ENCODE measurements at places on chromosomes 1 and 21.

GRCh38 chr1:205496661-205497060 lies 7.8 kb upstream of the CDK18 start:
- no peak for DNase-seq

DNA sequence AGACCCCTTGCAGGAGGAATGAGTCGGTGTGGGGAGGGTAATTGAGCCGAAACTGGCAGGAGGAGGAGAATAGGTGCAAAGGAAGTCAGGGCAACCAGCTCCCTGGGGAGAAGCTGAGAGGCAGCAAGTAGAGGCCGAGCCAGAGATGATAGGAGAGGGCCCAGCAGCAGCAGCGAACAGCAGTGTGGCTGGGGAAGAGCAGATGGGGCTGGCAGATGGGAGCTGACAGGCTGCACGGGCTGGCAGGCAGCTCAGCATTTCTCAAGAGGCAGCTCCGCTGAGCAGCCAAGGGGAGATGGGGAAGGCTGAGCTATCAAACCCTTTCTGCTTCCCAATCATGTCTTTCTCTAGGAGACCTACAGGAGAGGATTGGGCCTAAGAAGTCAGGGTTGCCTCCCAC lies 158.2 kb downstream of the TRIM33 start:
- no peak for DNase-seq

GRCh38 chr1:153538315-153538821 lies 2.4 kb downstream of the S100A5 start:
- no peak for DNase-seq

DNA sequence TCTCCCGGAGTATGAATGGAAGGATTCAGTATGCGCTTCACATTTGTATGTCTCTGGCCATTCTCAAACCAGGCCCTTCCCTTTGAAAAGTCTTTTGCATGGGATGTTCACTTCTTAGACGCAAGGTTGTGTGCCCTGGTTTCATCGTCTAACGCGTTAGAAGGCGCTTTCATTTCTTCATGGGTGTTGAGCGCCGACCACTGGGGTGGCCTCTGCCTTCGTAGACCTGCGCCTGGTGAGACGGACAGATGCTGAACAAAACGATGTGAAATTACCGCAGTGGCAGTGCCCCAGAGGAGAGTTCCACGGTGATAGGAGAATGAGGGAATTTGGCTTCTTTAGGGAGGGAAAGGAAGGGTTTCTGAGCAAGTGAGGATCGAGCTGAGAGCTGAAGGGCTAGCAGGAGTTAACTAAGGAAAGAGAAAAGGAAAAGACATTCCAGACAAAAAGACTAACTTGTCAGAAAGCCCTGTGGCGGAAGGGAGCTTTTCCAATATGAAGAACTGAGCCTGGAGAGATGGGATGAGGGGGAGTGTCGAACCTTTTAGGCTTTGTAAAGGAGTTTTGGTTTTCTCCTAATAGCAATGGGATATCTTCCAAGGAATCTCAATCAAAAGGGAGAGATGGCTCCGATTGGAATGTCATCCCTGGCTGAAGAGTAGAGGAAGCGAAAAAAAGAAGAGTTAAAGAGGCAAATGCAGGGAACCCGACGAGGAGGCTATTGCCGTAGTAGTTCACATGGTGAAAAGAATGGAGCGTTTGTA lies 951 bp downstream of the GGPS1 start:
- DNase-seq, result peak; percentile 10

DNA sequence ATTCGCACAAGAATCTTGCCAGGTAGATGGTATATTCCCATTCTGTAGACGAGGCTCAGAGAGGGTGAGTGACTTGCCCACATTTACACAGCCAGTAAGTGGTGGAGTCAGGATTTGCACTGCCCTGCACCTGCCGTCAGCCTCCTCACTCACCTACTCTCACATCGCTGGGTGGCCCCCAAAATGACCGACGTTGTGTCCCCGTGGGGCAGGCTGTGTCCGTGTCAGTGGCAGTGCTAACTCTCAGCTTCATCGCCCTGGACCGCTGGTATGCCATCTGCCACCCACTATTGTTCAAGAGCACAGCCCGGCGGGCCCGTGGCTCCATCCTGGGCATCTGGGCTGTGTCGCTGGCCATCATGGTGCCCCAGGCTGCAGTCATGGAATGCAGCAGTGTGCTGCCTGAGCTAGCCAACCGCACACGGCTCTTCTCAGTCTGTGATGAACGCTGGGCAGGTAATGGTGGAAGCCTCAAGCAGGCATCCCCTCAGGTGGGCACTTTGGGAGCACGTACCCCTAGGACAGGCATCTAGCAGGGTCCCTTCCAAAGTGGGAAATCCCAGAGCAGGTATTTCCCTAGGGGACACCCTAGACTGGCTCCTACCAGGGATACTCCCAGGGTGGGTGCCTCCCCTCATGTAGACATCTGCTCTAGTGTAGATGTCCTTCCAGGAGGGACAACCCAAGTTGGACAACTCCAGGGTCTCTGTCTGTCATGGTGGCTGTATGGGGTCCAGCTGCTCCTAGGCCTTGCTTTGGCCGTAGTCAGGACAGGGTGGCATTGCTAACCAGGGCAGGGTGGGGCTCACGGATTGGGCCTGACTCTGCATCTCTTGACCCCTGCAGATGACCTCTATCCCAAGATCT lies 3.4 kb downstream of the HCRTR1 start:
- no peak for DNase-seq

DNA sequence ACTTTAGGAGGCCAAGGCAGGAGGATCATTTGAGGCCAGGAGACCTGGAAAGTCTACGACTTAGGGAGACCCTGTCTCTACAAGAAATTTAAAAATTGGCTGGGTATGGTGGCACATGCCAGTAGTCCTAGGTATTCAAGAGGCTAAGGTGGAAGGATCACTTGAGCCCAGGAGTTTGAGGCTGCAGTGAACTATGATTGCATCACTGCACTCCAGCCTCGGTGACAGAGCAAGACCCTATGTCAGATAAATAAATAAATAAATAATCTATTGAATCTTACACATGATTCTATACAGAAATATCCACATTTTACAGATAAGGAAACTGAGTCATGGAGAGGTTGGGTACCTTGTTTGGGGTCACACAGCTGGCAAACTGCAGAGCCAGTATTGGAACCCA lies 89.1 kb downstream of the MAN1C1 start:
- no peak for DNase-seq

- no peak for DNase-seq
Observed at GRCh38 chr1:90712153-90712856, 4.8 kb downstream of the BARHL2 start.

GRCh38 chr1:20325844-20326420 lies 35.3 kb downstream of the VWA5B1 start:
- no peak for DNase-seq

DNA sequence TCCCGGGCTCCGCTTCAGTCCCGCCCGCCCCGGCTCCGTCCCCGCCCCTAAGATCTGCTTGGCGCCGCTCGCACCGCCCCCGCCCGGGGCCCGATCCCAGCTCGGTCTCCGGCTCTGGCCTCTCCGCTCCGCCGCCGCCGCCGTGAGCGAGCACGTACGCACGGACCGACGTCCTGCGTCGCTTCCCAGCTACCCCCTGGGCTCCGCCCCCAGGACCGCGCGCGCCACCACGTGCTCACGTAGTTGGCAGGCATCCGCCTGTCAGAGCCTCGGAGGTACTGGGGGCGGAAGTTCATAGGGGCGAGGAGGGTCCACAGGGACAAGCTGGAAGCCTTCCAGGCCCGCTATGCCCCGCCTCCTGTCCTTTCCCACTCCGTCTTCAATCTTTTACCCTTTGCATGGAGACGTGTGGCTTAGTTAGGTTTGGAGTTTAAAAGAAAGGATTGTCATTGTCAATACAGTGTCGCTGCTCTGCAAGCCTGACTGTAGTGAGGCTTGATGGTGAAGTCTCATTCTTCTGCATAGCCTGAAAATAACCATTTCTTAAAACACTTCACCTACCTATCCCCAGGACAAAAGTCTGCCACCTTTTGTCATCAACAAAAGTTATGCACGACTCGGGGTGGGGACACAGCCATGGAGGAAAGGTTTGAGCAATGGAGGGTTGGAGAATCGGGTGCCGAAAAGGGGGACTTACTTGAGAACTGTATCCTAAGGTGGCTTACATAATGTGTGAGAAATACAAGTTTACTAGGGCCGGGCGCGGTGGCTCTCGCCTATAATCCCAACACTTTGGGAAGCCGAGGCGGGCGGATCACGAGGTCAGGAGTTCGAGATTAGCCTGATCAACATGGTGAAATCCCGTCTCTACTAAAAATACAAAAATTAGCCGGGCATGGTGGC lies at the start of gene CLK2:
Gene CLK2, minus strand, starts transcription at position 162 of the 903 bp plus-strand sequence. CDS start 2,527 bp downstream, outside the sequence.
- DNase-seq, result peak; percentile 91

DNA sequence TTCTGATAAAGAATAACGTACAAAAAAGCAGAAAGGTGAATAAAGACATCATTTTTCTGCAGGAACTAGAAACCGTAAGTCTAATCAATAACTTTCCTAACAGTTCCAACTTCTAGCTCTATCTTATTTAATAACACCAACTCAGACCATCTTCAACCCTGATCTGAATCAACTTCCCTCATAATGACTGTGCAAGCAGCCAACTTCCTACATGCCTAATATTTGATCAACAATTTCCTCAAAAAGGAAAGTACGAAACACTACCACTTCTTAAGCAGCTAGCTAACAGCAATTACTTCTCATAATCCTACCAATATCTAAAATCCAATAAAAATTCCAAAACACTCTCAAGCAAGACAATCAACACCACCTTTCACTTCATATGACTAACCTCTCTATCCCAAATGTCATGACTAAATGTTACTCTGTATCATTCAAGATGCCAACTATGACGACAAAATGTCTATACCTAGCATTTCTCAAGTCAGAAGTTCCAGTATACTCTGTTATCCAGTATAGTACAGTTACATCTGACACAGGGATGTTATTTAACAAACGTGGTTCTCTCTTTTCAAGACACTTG lies 1.7 kb downstream of the COP1 start:
- no peak for DNase-seq

DNA sequence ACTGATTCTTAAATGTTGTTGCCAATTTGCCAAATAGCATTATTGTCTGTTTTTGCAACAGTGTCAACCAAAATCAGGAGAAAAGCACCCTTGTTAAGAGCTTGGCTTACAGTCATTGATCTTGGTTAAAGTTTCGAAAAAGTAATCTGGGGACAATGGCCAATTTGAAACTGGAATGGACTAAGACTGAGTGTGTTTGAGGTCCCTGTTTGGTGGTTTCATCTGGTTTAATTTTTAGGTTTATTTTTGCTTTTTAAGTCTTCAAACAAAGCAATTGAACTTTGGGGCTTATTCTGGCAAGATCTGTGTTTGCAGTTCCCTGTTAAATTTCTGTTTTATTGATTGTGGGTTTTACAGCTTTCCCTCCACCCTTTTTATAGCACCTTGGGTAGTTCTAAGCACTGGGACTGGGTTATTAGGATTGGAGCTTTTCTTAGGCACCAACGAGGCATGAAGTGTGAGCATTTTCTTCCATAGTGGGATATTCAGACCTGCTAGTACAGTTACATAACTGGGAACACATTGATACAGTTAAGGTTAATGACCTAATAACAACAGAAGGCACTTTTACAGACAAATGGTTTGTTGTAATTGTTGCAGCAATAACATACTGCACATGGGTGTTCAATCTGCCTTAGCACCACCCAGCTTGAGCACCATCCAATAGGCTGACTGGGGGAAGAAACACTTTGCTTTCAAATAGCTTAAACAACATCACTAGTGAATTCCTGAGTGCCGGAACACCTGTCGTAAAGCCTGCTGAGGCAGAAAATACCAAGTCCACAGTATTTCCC lies 40.6 kb upstream of the MAP10 start:
- DNase-seq, result no peak

DNA sequence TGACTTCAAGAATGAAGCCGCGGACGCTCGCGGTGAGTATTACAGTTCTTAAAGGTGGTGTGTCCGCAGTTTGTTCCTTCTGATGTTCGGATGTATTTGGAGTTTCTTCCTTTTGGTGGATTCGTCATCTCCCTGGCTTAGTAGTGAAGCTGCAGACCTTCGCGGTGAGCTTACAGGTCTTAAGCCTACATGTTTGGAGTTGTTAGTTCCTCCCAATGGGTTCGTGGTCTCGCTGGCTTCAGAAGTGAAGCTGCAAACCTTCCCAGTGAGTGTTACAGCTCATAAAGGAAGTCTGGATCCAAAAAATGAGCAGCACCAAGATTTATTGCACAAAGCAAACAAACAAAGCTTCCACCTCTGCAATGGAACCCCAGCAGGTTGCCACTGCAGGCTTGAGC lies 14.7 kb downstream of the LDLRAD1 start:
- DNase-seq, result no peak

DNA sequence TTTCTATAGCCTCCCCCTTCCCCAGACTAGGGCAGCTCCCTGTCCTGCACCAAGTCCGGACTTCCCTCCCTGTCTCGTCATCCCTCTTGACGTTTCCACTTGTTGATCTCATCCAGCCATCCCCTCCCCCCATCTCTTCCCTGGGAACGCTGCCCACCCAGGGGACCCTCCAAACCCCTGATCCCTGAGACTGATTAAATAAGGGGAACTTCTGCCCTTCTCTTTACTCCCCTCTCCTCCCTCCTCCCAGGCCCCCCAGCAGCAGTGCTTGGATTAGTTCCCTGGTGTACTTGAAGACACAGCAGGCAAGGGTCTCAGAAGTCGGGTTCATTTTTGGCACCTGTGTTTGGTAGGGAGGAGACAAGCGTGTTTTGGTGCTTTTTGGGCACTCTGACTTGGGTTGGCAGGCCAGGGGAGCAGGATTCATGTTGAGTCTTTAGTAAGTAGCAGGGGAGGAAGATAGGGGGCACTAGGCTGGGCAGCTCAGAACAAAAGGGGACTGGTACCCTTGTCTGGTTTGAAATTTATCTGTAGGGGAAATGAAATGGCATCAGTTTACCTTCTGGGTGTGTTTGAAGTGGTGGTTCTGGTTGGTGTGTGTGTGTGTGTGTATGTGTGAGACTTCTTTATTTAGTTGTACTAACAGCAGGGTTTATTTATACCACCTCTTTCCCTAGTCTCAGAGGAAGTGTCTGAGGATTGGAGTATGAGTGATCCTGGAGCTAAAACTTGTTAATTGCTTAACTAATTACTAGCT lies 11.1 kb downstream of the VANGL2 start:
- DNase-seq, result no peak

- DNase-seq, result no peak
Observed at GRCh38 chr21:19029816-19030215, 626.2 kb upstream of the TMPRSS15 start.

- DNase-seq, result no peak
Observed at GRCh38 chr21:39258207-39258606, 55.2 kb downstream of the BRWD1 start.

DNA sequence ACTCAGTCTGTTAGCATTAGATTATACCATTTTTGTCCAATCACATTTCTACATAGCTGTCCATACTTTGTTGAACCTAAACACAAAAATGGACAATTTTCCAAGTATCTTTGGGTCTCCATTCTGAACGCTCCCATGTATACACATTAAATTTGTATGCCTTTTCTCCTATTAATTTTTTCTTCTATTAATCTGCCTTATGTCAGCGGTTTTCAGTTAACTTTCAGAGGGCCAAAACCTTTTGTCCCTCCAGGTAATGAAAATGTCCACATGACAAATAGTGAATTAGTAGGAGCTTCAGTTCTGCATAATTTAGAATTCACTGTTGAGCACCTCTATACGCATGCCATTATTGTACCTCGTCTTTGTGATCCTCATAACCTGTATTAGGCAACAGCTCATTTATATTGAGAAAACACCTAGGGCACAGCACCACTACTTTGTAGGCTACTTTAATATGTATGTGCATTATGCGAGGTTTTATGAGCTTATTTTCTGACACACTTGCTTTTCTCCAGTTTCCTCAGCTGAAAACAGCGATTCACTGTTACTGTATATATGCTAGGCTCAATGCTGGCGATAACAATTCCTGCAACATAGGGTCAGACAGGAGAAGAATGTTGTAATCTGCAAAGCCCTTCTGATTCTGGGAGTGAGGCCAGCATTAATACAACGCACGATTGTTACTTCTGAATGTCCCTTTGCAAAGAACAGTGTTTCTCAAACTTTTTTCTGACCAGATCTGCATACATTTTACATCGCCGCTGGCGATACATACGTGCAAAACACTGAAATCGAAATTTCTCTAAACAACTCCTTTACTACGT lies 1.1 kb upstream of the ABCD3 start:
- no peak for DNase-seq
